Thoracic aorta (tissue), 2 donors: ENCODE measurements at places on chromosomes 6 and 20. TPM values are rescaled to one million over a fixed set of nuclear protein-coding genes. Genes with fewer than 3 reads are reported as not detected.
A peak's percentile ranks its signal among the peaks of the same experiment; 100 is the strongest.

The FAM184A gene
- 7.5 TPM for total RNA-seq

The COX4I2 gene
- not detected for total RNA-seq

The COL21A1 gene
- total RNA-seq = 52.6 TPM

GRCh38 chr6:10413850-10414738 is 780 bp downstream of the TFAP2A start:
- peaks cover 25% of the 10 kb centered on the region for H3K4me1 ChIP-seq
- no peak overlapping the region for H3K27ac ChIP-seq
- H3K4me3 ChIP-seq = peak overlapping the region; percentile 96
- DNase-seq = no peak

DNA sequence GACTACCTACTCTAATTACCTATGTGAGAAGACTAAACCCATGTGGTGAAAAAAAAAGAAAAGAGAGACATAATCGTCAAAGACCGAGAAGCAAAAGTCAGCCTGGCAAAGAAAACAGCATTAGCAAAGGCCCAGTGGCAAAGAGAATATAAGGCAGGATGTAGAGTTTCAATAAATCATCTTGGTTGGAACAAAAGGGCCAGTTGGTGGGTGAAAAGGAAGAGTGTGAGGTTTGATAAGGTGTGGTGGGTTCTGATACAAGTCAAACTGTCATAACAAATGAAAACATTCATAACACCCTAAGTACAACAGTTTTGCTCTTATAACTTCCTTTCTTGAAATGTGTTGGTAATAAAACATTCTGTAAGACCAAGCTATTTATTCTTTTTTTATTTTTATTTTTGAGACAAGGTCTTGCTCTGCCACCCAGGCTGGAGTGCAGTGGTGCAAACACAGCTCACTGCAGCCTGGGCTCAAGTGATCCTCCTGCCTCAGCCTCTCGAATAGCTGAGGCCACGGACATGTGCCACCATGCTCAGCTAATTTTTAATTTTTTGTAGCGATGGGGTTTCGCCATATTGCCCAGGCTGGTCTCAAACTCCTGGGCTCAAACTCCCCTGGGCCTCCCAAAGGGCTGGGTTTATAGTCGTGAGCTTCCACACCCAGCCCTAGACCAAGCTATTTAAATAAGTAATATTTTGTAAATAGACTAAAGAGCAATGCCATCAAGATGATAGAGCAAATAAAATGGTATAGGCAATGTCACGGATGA is 18.9 kb upstream of the GTF3C6 start:
- no peaks in the 10 kb centered on the region for H3K27me3 ChIP-seq
- H3K27ac ChIP-seq = no peak overlapping the region
- no peaks in the 10 kb centered on the region for H3K4me1 ChIP-seq
- H3K4me3 ChIP-seq = no peak overlapping the region
- no peaks in the 10 kb centered on the region for H3K36me3 ChIP-seq

- H3K36me3 ChIP-seq = no peaks in the 10 kb centered on the region
- no peak for DNase-seq
- no peak overlapping the region for H3K4me3 ChIP-seq
- no peak overlapping the region for H3K27ac ChIP-seq
Observed at GRCh38 chr6:20056350-20056992, 155.8 kb downstream of the MBOAT1 start.

DNA sequence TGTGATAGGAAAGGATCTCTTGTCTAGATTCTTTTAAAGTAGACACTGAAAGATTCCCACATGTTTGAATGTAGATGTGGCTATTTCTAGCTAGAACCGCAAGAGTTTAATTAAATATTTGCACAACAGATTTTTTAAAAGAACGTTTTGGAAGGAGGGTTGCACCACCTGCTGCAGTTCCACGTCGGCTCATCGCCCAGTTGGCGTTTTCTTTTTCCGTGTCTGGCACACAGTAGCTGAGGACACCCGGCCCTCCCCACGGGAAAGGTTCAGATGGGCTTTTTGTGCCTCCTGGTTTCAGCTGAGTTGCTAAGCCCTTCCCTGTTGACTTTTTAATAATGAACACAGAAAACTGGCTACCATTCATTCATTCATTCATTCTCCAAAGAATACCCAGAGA is 41.8 kb upstream of the DOK5 start:
- H3K36me3 ChIP-seq = no peaks in the 10 kb centered on the region
- no peaks in the 10 kb centered on the region for H3K27me3 ChIP-seq
- no peaks in the 10 kb centered on the region for H3K4me1 ChIP-seq
- H3K27ac ChIP-seq = no peak overlapping the region
- DNase-seq = no peak
- no peak overlapping the region for H3K4me3 ChIP-seq
